ENCODE measurements at places on chromosomes 2 and 18. TPM values are rescaled to one million over a fixed set of nuclear protein-coding genes. Genes with fewer than 3 reads are reported as not detected.

RUFY4 gene
- not detected for total RNA-seq

BZW1 gene
- total RNA-seq, result 845 TPM

TLK1 gene
- 17.4 TPM for total RNA-seq

DSG3 gene
- 765 TPM for total RNA-seq

Data from nasal cavity respiratory epithelium epithelial cell of viscerocranial mucosa (primary cell).